Neuronal stem cell (in vitro differentiated cells): ENCODE measurements at places on chromosomes 6 and 20.

DNA sequence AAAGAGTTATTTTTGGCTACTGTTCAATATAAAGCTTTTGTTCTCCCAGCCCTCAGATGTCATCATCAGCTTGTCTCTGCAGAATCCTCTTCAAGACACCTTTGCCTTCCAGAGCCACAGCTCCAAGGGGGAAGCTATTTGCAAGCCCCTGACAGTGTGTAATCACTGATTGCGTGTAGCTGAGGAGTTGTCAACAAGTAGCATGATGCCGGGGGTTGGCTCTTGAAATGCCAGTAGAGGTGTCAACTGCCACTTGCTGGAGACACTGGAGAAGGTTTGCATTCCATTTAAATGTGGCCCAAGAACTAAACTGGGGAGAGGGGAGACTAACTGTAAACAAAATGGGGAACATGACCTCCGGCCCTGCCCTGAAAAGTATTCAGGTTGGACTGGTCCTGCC, 44.3 kb upstream of the PDYN start:
- DNase-seq, result no peak

DNA sequence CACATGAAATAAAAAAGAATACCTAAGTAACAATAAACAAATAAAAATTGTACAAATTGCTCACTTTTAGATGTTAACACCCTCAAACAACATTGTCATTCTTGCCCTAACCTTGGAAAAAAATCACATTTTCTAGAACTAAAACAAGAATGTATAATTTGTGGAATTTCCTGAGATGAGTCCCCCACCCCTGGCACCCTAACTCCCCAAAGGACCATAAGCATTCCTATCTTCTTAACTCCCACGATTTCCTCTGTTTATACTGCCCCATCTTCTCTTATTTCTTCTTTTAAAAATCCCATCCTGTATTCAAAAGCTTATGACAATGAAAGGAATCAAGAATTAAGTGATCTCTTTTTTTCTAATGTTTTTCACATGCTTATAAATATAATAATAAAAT, 70.9 kb downstream of the IBTK start:
- DNase-seq, result no peak

GRCh38 chr6:36686668-36687513, 8.4 kb downstream of the CDKN1A start:
- DNase-seq, result no peak

GRCh38 chr6:18527836-18528743, 140.9 kb downstream of the RNF144B start:
- DNase-seq, result peak; percentile 11
